AML-193 (cell line): ENCODE measurements at places on chromosomes 3 and 15.

- no peak for DNase-seq
Observed at GRCh38 chr3:184884359-184885017, 72.5 kb downstream of the VPS8 start.

- DNase-seq = peak; percentile 15
Observed at GRCh38 chr3:179606534-179607085, 2.0 kb downstream of the NDUFB5 start.

DNA sequence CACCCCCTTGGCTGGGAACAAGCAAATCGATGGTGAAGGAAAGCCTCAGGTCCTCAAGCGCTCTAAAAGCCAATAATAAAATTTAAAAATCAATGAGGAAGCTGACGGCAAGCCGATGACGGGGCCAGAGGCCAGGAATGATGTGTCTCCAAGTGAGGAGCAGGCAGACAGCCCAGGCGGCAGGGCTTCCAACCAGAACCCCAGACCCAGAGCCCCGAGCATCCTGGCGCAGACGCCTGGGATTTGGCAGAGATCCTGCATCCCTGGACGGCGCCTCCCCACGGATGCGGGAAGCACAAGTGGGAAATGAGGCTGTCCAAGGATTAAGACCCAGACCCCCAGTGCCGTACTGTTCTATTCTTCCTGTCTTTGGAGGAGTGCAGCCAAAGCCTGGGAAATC is 123.0 kb upstream of the PROK2 start:
- no peak for DNase-seq

DNA sequence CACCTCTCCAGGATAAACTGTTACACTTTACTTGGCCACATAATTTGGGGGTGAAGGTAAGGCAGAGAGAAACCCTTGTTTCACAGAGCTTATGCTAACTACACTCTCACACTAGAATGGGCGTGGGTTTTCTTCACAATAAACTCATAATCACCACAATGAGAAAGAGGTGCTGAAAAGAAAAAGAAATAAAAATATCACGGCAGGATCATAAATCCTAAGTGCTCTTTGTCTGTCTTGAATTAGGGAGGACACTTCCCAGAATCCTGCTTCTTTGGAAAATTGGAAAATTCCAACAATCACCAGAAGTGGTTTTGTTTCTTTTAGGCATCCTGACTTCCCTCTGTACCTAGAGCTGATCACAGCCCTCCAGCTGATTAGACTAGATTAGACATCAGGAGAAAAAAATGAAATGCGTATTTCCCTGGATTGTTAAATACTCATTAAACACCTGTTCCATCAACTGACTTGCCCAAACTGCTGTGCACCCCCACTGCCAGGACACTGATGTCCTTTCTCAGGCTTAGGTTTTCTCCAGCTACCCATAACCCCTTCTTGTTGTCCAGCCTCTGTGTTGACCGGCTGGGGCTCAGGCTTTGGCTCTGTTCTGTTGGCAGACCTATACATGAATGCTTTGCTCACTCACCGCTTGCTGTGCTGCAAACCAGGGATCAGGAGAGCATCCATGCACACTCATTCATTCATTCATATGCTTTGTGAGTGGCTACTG is 41.6 kb upstream of the ACKR4 start:
- DNase-seq = no peak

DNA sequence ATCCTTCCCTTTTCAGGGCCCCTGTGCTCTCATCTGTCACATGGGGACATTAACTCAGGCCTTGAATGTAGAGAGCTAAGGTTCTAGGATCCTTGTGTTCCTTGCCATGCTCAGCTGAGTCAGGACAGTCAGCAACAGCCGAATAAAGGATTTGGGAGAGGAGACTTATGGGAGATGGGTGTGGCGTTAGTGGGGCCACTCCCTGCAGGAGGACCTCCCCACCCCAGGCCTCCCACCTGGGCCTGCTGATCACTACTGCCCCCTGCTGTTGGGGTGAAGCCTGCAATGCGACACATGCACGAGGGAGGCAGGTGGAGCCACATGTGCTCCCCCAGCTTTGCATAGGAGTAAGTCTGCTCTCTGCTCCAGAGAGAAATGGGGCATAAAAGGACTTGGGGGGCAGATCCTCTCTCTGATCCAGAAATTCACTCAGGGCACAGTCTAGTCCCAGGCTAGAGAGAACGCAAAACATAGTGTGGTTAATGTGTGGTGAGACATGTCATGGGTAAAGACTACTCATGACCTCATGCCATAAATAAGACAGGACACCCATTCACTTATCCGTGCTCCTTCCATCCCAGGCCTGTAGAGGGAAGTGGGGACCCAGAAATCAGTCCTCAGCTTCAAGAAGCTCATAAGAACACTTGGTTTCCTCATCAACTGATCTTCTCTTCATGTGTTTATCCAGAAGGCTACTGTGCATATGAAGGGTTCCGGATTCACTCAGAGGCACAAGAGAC is 19.4 kb downstream of the RBP1 start:
- DNase-seq = peak; percentile 15

- no peak for DNase-seq
Observed at GRCh38 chr15:37616215-37616614, 318.2 kb upstream of the TMCO5A start.

GRCh38 chr3:107950417-107950816 is 140.4 kb downstream of the CD47 start:
- no peak for DNase-seq

- peak; percentile 60 for DNase-seq
Observed at GRCh38 chr3:45333549-45333948, 54.8 kb upstream of the LARS2 start.
